T-cell (primary cell): ENCODE measurements at places on chromosomes 7 and 10. TPM values are rescaled to one million over a fixed set of nuclear protein-coding genes. Genes with fewer than 3 reads are reported as not detected.

FAM185A gene
- 12.9 TPM for total RNA-seq

PTPN20 gene
- total RNA-seq, result 0.43 TPM

AMPH gene
- total RNA-seq, result not detected

CFAP43 gene
- total RNA-seq, result not detected

TACR2 gene
- not detected for total RNA-seq

NKX1-2 gene
- total RNA-seq, result not detected

OR2A1 gene
- total RNA-seq, result not detected

KCNH2 gene
- 3.0 TPM for total RNA-seq

IGFBP3 gene
- total RNA-seq, result 4.9 TPM

DNA2 gene
- total RNA-seq, result 5.3 TPM

SPDYE1 gene
- not detected for total RNA-seq

TLL2 gene
- 0.32 TPM for total RNA-seq

CAMK2B gene
- total RNA-seq, result not detected

AEBP1 gene
- total RNA-seq, result 23.1 TPM

PNLIPRP1 gene
- total RNA-seq, result 2.1 TPM

ABCB1 gene
- 46.4 TPM for total RNA-seq

UPK3B gene
- total RNA-seq, result 6.1 TPM

CXCL12 gene
- total RNA-seq, result 0.53 TPM
